ENCODE measurements at places on chromosomes 1 and 21. TPM values are rescaled to one million over a fixed set of nuclear protein-coding genes. Genes with fewer than 3 reads are reported as not detected.

DNA sequence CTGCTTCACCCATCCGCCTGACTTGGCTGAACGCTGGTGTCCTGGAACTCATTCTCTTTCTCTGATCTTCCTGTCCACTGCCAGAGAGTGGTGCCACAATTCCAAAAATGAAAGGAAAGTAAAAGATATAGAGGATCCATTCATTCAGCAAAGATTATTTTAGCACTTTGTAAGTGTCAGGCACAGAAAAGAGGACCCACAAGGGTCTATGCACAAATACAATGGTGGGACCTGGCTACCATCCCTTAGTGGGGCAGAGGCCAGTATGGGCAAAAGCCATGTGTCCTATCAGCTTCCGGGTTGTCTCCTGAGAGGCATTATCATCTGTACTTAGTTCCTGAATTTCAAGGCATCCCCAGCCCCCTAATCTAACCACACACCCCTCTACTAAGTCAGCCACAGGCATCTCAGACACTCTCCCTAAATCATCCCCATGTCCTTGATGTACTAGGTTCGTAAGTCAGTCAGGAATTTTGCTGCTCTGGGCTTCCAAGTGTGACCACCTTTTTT is 19.0 kb downstream of the SSR2 start:
- peaks cover 14% of the 10 kb centered on the region for H3K4me1 ChIP-seq
- H3K36me3 ChIP-seq = no peaks in the 10 kb centered on the region
- no peak overlapping the region for H3K27ac ChIP-seq
- no peak for DNase-seq

Gene KHDRBS1
- total RNA-seq = 138 TPM

DNA sequence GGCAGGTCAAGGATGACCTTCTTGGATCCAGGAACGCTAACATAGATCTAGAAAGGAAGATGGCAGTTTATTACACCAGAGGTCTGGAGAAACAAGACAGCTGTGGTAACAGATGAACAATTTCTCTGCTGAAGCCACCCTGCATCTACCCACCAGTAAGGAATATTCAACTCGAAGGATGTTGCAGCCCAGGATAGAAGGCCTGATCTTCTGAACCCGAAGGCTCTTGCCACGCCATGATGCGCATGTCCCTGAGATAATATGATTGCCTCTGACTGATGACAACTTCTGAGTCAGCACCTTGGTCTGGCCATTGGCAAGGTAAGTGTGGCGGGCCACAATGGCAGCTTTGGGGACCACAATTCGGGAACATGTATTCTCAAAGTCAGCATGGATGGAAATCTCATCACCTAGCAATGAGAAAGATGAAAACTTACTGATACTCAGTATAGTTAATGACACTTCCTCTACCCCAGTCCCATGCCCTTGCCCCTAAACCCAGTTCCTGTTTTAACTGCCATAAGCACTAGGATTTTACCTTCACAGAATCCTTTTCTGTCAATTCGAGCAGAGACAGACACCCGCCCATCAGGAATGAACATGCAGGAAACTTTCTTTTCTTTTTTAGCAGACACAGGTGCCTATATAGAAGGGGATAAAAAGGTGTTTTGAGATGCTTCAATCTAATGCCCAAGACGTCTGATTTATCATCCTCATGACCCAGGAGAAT is 1.8 kb downstream of the TXNIP start:
- H3K27me3 ChIP-seq = no peaks in the 10 kb centered on the region
- peak overlapping the region; percentile 99 for H3K27ac ChIP-seq
- DNase-seq = peak; percentile 57

Gene LYPD8
- not detected for total RNA-seq

GRCh38 chr1:245583575-245584330 is 429.0 kb downstream of the KIF26B start:
- peaks cover 8% of the 10 kb centered on the region for H3K27me3 ChIP-seq
- no peaks in the 10 kb centered on the region for H3K36me3 ChIP-seq
- no peak for DNase-seq
- no peak overlapping the region for H3K27ac ChIP-seq
- no peak overlapping the region for H3K4me3 ChIP-seq

DNA sequence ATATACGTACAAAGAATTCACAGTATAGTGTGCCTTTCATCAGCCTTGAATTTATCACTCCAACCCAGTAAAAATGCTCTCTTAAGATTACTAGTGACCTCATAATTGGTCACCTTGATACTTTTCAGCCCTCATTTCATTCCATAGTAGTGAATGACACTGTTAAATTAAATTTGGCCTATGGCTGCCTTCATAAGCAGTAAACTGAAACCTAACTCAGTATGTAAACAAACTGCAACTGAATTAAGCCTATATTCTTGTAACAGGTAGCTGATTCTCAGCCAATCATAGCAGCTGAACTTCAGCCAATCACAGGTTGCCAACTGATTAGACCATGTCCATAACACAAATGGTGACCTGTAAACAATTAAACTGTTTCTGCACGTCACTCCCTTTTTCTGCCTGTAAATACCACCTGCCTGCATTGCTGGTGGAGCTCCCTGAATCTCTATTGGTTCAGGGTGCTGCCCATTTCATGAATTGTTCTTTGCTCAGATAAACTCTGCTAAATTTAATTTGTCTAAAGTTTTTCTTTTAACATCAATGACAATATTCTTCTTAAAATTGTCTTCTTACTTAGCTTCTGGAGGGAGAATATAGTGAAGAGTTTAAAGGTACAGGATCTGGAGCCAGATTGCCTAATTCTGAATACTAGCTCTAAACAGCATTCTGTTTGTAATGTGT is 24.0 kb upstream of the CAMSAP2 start:
- no peaks in the 10 kb centered on the region for H3K4me1 ChIP-seq
- no peaks in the 10 kb centered on the region for H3K36me3 ChIP-seq
- peaks cover 30% of the 10 kb centered on the region for H3K27me3 ChIP-seq
- no peak overlapping the region for H3K4me3 ChIP-seq
